IgD-negative memory B cell (primary cell): ENCODE measurements at places on chromosomes 7 and 10. TPM values are rescaled to one million over a fixed set of nuclear protein-coding genes. Genes with fewer than 3 reads are reported as not detected.

Gene ANKRD22
- polyA plus RNA-seq: not detected

Gene APBB1IP
- 66.4 TPM for polyA plus RNA-seq

Gene PRKCQ
- 1.7 TPM for polyA plus RNA-seq

Gene TMEM72
- not detected for polyA plus RNA-seq

Gene PDK4
- polyA plus RNA-seq: not detected

Gene CCL24
- not detected for polyA plus RNA-seq

Gene SPDYE6
- polyA plus RNA-seq: 0.36 TPM

Gene AKR1C2
- not detected for polyA plus RNA-seq

Gene GRM3
- not detected for polyA plus RNA-seq

Gene EFCAB10
- not detected for polyA plus RNA-seq

Gene SEC61G
- 178 TPM for polyA plus RNA-seq

Gene FAM25G
- polyA plus RNA-seq: not detected

Gene PODXL
- polyA plus RNA-seq: 1.3 TPM

Gene BZW2
- polyA plus RNA-seq: 43.8 TPM

Gene WNT16
- 5.9 TPM for polyA plus RNA-seq

Gene NME8
- polyA plus RNA-seq: not detected

Gene MAGI2
- not detected for polyA plus RNA-seq

Gene A1CF
- not detected for polyA plus RNA-seq

Gene ATRNL1
- 2.5 TPM for polyA plus RNA-seq

Gene GJC3
- not detected for polyA plus RNA-seq

Gene COBL
- polyA plus RNA-seq: not detected

Gene STK31
- not detected for polyA plus RNA-seq

Gene TMEM196
- polyA plus RNA-seq: not detected

Gene DCLRE1A
- 2.3 TPM for polyA plus RNA-seq

Gene WEE2
- not detected for polyA plus RNA-seq

Gene AGAP5
- polyA plus RNA-seq: 0.99 TPM

Gene FOXI2
- polyA plus RNA-seq: not detected

Gene BRI3
- 16.6 TPM for polyA plus RNA-seq

Gene MYO1G
- 167 TPM for polyA plus RNA-seq

Gene MSANTD7
- polyA plus RNA-seq: 6.0 TPM

Gene FAM25A
- polyA plus RNA-seq: not detected

Gene PPP1R17
- not detected for polyA plus RNA-seq

Gene VSTM4
- not detected for polyA plus RNA-seq

Gene MEOX2
- not detected for polyA plus RNA-seq

Gene C10orf90
- not detected for polyA plus RNA-seq

Gene TUBAL3
- not detected for polyA plus RNA-seq

Gene SPDYE8
- 0.19 TPM for polyA plus RNA-seq

Gene LRRC17
- not detected for polyA plus RNA-seq

Gene LAMB1
- not detected for polyA plus RNA-seq

Gene NOS3
- polyA plus RNA-seq: 2.0 TPM

Gene NMT2
- polyA plus RNA-seq: 6.8 TPM

Gene C10orf67
- not detected for polyA plus RNA-seq

Gene SPACDR
- polyA plus RNA-seq: 0.78 TPM

Gene DHTKD1
- 26.3 TPM for polyA plus RNA-seq

Gene SPRN
- 0.40 TPM for polyA plus RNA-seq

Gene INA
- not detected for polyA plus RNA-seq

Gene SLC16A12
- not detected for polyA plus RNA-seq

Gene CPA1
- polyA plus RNA-seq: not detected

Gene SLC26A5
- not detected for polyA plus RNA-seq

Gene ZNF488
- not detected for polyA plus RNA-seq

Gene IL15RA
- polyA plus RNA-seq: 6.4 TPM
